ENCODE measurements at places on chromosomes 7 and 10.

DNA sequence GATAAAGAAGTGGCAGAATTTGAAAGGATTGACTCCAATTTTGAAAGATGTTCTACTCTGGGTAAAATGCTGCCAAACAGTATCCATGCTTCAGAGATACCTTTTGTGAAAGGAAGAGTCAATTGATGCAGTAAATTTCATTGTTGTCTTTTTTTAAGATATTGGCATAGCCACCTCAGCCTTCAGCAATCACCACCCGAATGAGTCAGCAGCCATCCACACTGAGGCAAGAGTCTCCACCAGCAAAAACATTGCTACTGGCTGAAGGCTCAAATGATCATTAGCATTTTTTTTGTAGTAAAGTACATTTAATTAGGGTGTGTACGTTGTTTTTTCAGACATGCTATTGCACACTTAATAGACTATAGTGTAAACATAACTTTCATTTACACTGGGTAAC lies 31.7 kb upstream of the CYP26C1 start:
- no peak for DNase-seq

- DNase-seq = no peak
Measured at GRCh38 chr7:74101061-74101681, 17.6 kb downstream of the LIMK1 start.

DNA sequence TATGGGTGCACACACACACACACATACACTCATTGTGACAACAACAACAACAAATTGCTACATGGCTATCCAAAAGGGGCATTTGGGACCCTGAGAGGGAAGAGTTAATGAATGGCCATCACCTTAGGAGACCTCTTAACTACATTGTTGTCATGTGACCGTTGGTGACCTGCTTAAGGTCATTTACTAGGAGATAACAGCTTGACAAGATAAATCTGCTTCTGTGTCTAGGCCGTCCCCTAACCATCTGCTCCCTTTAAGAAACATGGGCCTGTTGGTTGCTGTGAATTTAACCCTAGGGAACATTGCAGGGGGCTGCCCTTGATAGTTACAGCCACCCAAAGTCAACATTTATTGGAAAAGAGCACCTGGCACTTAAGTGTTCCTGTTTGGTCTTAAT lies 29.7 kb downstream of the C1QL3 start:
- DNase-seq = no peak

- DNase-seq = no peak
Measured at GRCh38 chr7:116261904-116262303, 51.6 kb downstream of the TES start.

DNA sequence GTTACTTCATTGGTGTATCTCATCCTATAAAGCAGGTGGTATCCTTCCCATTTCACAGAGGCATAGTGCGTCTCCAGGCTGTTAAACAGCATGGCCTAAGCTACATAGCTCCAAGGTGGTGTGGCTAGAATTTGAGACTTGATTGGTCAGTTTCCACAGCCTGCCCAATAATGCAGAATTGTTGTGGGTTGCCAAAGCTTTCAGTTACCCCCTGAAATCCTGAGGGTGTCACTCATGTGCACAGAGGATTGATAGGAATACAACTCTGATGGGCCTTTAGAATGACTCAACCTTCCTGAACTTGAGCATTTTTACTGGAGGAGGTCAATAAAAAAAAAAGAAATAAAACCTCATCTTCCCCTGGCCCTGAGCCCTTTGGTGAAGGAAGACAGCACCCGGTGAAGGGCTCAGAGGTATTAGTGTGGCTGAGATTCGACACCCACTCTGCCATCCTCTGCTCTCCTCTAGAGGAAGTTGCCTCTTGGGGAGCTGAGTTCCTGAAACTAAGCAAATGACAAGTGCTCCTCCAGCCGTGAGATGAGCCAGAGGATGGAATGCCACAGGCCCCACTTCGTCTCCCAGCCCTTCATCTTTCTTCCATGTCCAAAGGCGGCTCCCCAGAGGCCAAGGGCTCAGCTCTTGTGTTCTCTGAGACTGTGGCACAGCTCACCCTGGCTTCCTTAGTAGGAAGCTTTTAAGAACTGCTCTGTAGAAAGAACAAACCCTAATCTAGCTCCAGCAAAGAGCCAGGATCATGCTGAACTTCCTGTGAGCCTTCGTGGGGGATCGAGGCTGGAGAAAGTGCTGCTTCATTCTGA lies 1.0 kb downstream of the ACSL5 start:
- no peak for DNase-seq

- DNase-seq = no peak
Measured at GRCh38 chr7:29345590-29345989, 151.0 kb downstream of the CHN2 start.

Data from stimulated activated CD4-positive, alpha-beta T cell treated with anti-CD3 and anti-CD28 coated beads, TNF-alpha, amount 100 ng/mL, for 1 hour (primary cell).